Naive B cell (primary cell): ENCODE measurements at places on chromosomes 16 and 17.

GRCh38 chr16:81846105-81846504 lies 67.0 kb downstream of the PLCG2 start:
- no peak for DNase-seq

GRCh38 chr17:82804442-82805191 lies 35.2 kb downstream of the ZNF750 start:
- DNase-seq: no peak

- no peak for DNase-seq
Measured at GRCh38 chr17:40345994-40346764, 18.4 kb downstream of the GJD3 start.

GRCh38 chr17:67076290-67076689 lies 31.9 kb downstream of the CACNG1 start:
- no peak for DNase-seq

DNA sequence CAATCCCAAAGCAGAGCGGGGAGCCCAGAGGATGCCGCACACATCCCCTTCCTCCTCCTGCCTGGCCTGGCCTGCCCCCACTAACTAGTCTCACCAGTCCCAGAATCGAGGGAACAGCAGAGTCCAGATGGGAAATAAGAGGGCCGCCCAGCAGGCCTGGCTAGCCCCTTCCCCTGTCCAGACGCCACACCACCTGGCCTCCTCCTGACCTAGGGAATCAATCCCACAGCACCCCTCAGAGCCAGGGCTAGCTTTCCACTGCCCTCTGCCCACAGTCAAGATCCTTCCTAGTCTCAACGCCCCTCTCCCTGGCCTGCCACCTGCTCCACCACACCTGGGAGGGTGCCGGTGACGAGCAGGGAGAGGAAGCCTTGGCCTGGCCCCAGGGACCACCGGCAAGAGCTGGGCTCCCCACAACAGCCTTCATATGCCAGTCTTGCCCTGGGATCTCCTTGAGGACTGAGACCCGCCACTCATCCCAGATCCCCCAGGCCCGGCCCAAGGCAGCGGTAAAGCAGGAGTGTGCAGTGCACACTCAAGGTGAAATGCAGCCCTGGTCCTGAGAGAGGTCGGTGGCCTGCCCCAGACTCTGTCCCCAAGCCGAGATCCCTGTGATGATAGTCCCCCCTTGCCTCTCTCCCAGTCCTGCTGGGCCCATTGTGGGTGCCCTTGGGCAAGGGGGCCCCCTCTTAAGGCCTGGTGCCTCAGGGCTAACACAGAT lies 27.9 kb downstream of the KATNB1 start:
- no peak for DNase-seq

DNA sequence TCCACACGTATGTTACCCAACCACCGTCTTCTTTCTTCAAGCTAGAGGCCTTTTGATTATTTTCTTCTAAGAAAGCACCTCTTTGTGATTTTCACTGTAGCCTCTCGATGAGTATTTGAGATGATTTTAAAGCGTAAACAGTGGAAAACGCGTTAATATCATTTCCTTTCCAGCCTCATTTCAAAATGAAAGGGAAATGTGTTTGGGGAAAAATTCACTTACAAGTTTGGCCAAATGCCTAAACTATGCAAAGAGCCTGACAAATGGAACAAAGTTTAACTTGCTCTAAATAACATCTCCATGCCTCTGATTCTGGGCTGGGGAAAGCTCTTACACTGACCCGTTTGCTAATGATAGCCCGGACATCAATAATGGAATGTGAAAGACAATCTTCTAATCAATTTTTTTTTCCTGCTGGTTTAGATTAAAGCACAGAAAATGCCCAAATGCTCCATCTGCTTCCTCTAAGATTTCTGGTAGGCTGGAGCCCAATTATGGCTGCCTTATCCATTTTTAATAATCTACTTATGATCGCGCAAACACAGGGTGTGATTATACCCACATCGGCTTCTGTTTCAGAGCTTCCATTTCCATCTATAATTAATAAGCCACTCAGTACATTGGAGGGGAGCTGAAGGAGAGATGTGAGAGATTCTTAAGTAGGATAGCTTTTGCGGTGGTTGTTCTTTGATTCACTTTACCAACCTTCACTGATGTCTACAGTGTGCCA lies 43.5 kb downstream of the HS3ST2 start:
- no peak for DNase-seq

GRCh38 chr16:88697831-88698615 lies 8.2 kb downstream of the RNF166 start:
- DNase-seq: no peak

- DNase-seq: no peak
Measured at GRCh38 chr17:58279736-58280479, 827 bp downstream of the MPO start.

DNA sequence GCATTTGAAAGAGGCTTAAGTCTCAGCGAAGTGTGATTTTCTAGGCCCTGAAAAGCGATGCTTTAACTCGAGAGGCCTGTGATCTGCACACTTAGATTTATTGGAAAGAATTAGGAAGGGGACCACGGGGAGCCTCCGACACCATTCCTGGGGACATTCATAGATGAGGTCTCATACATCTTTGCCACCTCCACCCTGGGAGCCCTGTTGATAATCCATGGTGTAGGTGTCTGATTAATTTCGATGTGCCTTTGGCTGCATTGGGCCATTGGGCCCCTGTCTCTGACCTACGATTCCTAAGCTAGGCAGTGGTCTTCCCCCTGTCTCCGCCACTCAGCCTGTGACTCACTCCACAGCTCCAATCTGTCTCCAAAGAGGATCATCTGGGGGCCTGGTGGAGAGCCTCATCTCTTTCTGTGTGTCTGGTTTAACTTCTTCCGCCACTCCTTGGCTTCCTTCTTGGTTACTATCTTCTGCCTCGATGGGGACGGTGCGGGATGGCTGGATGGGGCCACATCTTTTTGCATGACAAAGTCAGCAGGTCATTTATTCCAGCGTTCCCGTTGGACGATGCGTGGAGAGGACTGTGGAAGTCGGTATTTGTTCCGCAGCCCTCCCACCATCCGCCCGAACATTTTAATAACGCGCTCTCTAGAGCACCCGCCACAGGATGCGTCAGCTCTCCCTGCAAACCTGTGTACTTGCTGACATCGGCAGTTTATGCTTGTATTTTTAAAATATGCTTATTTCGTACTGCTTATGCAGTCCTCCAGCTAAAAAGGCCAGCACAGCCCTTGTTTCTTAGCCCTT lies 109.3 kb downstream of the IRX3 start:
- no peak for DNase-seq

GRCh38 chr17:58060596-58061191 lies 22.5 kb upstream of the DYNLL2 start:
- no peak for DNase-seq

- peak; percentile 38 for DNase-seq
Measured at GRCh38 chr16:3878610-3879009, 1.9 kb downstream of the CREBBP start.

GRCh38 chr16:55713103-55713502 lies 57.3 kb downstream of the SLC6A2 start:
- no peak for DNase-seq

GRCh38 chr17:62892061-62892675 lies 73.9 kb upstream of the TANC2 start:
- DNase-seq: no peak

GRCh38 chr16:75621170-75621477 lies 2.0 kb downstream of the ADAT1 start:
- no peak for DNase-seq

- DNase-seq: no peak
Measured at GRCh38 chr16:67342616-67343015, 16.0 kb downstream of the LRRC36 start.

DNA sequence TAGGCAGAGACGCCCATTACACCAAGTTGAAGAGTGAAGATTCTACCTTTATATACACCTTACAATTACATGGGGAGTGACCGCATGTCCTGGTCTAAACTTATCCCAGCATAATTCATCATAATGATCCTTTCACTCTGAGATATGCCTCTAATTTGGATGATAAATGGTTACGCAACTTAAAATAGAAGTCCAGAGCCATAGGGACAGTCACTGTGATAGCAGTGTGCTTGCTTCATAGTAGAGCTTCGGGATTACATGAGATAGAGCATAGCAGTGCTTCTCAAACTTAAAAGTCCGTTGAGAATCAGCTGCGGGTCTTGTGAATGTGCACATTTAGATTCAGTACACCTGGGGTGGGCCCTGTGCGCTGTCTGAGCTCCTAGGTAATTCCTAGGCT lies 16.9 kb downstream of the USP10 start:
- no peak for DNase-seq

GRCh38 chr16:76574651-76575050 lies 297.4 kb downstream of the CNTNAP4 start:
- DNase-seq: no peak

- DNase-seq: no peak
Measured at GRCh38 chr17:12070561-12070960, 49.9 kb downstream of the MAP2K4 start.

- DNase-seq: no peak
Measured at GRCh38 chr17:19453296-19453695, 42.3 kb downstream of the RNF112 start.

DNA sequence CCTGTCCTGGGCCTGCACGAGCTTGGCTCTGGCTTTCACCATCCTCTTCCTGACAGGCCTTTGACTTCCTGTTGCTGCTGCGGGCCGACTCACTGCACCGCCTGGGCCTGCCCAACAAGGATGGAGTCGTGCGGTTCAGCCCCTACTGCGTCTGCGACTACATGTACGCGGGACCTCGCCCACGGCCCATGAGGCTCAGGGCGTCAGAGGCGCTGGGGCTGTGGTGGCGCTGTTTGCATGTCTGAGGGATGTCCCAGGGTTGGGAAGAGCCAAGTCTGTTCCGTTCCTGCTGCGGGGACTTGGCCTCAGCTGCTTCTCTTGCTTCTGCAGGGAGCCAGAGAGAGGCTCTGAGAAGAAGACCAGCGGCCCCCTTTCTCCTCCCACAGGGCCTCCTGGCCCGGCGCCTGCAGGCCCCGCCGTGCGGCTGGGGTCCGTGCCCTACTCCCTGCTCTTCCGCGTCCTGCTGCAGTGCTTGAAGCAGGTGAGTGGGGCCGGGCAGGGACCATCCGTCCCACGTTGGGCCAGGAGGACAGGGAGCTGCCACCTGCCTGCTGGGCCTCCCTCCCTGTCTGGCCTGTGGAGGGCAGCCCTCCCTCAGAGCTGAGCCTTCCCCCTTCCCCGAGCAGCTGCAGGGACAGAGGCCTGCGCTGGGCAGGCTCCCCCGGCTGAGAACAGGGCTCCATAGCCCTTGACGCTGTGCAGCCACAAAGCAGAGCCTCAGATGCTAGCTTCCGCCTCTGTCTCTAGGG lies 23.8 kb downstream of the TSC2 start:
- no peak for DNase-seq

GRCh38 chr16:21223787-21224186 lies 9.7 kb upstream of the ANKS4B start:
- DNase-seq: no peak

DNA sequence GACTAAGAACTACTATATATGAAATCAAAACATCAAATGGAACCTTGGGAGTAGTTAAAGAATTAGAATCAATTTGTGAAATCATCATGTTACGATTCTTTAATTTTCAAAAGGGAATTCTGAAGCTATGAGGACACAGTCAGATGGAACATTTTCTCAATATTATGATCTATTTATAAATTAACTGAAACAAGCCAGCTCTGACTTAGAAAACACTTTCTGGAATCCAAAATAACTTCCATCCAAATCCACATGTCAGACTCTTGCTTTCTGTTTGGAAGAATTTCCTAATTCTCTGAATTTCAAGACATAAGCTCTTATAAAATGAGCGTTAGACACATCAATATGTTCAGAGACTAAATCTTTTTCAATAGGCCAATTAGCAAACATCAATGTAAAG lies 737.7 kb upstream of the SOX9 start:
- DNase-seq: no peak

DNA sequence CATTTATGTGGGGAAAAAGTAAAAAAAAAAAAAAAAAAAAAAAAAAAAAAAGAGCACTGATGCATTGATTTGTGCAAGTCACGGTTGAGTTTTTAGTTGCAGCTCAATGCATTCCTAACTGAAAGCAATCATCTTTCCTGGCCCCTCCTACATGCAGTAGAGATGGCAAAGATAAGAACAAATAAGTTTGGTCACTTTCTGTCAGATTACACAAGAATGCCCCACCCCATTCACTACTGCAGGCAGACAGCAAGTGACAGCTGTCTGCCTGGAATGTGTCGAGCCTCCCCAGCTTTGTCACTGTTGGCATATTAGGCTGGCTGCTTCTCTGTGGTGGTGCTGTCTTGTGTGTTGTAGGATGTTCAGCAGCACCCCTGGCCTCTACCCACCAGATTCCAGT lies 243.5 kb downstream of the FOXL1 start:
- no peak for DNase-seq

- no peak for DNase-seq
Measured at GRCh38 chr17:2136241-2136640, 81.3 kb downstream of the HIC1 start.

DNA sequence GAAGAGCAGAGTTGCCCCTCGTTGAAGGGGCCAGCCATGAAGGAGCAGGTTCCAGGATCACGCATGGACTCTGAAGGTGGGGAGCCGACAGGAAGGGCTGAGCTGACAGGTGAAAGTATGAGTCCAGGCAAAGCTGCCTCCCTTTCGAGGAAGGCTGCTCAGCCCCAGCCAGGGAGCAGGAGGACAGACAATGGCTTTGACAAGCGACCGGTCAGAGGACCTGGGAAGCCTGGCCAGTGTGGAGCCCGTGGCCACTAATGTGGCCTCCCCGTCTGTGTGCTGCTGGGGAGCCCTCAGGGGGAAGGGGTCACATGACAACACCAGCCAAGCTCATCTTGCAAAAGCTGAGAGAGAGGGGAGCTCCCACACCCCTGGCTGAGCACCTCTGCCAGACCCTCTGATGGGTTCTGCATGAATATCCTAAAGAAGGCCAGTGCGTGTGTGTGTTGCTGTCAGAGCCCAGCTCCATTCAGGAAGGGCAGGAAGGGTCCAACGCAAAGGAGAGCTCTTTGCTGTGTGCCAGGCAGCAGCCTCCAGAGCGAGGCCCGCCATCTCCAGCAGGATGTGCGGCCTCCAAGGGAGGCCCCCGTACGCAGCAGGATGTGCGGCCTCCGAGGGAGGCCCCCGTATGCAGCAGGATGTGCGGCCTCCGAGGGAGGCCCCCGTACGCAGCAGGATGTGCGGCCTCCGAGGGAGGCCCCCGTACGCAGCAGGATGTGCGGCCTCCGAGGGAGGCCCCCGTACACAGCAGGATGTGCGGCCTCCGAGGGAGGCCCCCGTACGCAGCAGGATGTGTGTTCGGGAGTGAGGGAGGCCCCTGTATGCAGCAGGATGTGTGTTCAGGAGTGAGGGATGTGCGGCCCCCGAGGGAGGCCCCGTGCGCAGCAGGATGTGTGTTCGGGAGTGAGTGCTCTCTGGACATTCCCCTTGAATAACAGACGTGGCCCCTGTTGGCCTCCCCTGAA lies 102.1 kb upstream of the CHMP6 start:
- DNase-seq: no peak

DNA sequence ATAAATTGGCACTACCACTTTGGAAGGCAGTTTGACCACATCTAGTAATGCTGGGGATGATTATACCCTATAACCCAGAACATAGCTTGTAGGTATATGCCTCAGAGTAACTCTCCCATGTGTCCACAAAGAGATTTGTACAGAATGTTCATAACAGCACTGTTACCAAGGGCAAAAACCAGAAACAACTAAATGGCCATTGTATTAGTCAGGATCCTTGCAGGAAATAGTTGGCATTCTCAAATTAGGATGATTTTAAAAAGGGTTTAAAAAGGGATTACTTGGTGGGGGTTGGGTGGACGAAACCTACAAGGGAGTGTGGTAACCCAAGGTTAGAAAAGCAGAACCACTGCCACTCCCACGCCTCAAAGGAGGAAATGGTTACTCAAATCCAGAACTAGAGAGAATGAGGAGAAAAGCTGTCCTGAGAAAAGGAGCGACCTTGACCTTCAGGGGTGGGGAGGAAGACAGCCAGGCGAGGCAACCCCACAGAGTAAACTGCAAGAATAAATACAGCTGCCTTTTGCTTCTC lies 2.1 kb downstream of the CPPED1 start:
- DNase-seq: no peak

GRCh38 chr16:81523387-81524115 lies 78.9 kb downstream of the CMIP start:
- no peak for DNase-seq
